GOT3 (cell line): ENCODE measurements at places on chromosomes 7 and 10.

GRCh38 chr7:150992833-150993302 is 2.1 kb downstream of the NOS3 start:
- no peak for DNase-seq

DNA sequence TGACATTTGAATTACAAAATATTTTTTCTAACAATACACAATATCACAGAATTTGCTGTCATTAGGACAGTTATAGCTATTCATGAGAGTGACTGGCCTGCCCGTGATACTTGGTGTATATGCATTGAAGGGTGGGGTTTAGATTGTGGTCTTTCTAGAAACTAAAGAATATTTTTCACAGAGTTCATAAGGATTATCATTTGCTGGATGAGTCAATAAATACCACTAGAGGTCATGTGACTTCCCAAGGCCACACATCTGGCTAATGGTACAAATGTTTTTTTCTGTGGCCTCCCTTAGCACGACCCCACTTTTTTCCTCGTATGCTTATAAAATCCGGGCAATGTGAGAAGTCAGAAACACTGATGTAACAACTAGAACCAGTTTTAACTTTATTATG is 5.2 kb downstream of the OPTN start:
- no peak for DNase-seq

DNA sequence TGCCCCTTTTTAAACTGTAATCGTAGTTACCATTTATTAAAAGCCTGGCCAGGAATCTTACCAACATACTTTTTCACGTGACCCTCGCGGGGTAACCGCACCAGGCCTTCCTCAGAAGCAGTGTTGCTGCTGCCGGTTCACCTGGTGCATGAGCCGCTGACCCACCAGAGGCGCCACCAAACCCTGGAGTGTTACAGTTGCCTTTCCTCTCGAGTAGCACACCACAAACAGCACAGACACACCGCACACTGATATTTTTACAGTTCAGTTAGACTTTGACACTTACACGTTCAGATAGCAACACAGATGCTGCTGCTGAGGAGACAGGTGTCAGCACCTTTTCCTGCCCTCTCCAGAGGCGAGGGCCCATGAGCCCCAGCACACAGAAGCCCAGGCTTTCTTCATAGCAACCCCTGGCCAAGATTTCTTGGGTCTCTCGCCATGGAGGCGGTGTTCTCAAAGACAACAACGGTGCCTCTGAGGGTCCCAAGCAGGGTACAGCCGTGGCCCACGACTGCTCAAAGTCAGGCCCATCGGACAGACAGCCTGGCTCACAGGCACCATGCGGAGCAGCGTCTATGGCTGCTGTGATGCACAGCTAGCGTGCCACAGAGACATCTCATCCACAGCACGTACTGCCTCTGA is 123.1 kb downstream of the DIP2C start:
- DNase-seq: no peak

DNA sequence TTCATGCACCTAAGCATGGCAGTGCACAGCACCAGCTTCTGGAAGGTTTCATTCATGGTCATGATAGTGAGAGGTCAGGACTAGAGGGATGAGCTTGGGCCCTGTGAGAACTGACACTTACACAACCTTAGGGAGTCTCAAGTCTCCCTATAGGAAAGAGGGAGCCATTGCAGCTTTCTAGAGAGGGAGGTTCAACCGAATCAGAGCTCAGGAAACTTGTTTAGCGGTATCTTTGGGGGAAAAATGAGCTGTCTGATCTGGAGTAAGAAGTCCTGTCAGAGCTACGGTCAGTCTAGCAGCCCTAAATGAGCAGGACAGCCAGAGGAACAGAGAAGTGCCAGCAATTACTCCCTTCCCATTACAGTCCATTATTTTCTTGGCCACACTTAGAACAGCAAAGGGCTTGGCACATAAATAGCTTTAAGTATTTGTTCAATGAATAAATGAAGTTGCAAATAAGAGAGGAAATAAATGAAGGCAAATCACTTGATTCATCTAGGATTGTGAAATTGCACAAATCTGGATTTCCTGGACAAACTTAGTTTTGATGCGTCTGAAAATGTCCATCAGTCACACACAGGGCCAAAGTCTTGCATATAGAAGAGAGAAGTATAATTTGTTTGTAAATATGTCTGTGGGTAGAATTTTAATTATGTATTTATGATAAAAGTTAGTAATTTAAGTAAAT is 262.0 kb downstream of the GLI3 start:
- DNase-seq: no peak

- DNase-seq: no peak
Measured at GRCh38 chr10:19638896-19639233, 177.4 kb upstream of the PLXDC2 start.

DNA sequence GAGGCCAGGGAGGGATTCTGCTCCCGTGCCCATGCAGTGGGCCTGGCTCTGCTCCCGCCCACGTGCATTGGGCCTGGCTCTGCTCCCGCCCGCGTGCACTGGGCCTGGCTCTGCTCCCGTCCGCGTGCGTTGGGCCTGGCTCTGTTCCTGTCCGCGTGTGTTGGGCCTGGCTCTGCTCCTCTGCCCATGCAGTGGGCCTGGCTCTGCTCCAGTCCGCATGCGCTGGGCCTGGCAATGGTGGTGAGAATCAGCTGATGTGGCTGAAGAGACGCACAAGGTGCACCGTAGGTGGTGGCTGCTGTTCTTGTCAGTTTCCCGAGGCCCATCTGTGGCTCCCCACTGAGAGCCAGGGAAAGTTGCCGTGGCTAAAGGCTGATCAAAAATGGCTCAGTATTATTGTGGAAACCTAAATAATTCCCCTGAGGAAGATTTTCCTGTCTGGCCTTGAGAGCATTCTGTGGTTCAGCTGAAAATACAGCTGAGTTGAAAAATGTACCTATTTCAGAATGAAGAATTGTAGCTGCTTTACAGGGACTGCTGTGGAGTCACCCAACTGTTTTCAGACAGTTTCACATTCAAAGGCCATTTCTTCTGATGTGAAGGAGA is 572.4 kb downstream of the GLRX3 start:
- DNase-seq: no peak

DNA sequence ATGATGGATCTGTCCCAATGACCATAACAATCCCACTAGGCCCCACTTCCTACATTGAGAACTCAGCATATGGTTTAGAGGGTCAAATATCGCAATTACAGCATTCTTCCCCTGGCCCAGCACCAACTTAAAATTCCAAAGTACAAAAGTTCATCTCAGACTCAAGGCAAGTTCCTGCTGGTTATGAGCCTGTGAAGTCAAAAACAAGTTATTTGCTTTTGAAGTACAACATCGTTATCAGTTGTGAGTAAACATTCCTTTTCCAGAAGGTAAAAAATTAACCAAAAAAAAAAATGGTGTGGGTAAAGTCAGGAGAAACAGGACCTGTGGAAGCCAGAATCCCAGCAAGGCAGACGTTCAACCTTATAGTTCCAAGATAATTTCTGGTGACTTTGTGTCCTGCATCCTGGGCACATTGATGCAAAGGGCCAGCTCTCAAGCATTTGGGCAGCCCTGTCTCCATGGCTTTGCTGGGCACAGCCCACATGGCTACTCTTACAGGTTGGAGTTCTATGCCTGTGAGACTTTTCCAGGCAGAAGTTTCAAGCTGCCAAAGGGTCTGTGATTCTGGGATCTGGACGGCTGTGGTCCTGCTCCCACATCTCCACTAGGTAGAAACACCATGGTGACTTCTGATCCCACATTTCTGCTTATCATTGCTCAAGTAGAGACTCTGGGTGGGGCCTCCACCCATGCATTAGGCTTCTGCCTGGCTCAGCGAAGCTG is 37.5 kb downstream of the AKR1C8 start:
- DNase-seq: no peak

- DNase-seq: no peak
Measured at GRCh38 chr10:74995806-74996205, 115.7 kb upstream of the SAMD8 start.

- no peak for DNase-seq
Measured at GRCh38 chr7:44922351-44922694, 37.0 kb upstream of the PURB start.

GRCh38 chr10:15801641-15802040 is 58.7 kb downstream of the MINDY3 start:
- DNase-seq: no peak

- DNase-seq: no peak
Measured at GRCh38 chr10:126910798-126911197, 5.6 kb downstream of the DOCK1 start.

GRCh38 chr7:44267719-44268421 is 57.5 kb downstream of the CAMK2B start:
- DNase-seq: no peak

DNA sequence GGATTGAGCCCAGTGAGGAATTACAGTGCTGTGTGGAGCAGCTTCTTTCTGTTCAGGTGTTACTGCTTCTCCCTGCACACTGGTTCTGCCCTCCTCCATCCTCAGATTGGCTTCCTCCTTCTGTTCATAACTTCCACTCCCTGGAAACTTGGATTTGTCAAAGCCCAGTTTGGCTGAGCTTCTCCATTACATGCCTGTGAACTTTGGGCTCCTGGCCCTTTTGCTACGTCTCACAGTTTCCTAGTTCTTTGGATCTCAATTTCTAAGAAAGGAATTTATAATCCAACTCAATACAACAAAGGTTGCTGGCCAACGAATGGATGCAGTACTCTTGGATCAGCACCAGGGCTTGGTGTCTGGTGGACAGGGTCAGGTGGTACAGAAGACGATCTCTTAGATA is 318.1 kb downstream of the RPS24 start:
- DNase-seq: no peak

DNA sequence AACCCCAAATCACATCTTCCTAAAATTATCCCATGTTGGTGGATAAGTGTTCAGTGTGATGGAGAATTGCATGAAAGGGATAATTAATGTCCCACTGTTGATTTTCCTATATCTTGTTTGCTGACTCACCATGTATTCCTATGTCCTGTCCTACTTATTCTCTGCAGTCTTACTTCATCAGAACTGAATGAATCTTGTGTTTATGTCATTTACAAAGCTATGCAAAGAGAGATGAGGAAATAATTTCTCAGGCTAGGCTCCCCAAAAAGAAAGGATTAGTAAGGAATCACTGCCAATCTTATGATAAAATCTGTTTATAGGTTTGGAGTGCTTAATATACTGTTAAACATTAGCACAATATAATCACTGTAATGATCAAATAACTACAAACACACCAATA is 360.8 kb downstream of the CRPPA start:
- no peak for DNase-seq

DNA sequence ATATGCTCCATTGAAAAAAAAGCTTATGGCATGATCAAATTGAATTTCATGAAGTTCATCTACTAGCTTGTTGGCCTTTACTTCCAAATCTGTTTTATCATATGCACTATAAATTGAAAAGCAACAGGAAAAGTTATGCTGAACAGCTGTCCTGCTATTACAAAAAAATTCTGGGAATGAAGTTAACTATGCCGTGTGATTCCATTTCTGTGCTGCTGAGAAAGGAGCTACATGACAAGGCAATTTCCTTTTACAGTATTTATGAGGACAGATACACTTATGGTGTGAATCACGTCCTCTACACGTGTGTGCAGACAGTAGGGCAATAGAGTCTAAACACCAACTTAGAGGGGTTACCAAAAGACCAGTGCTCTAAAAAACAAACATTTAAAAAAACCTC is 426.5 kb upstream of the AKR1E2 start:
- no peak for DNase-seq

DNA sequence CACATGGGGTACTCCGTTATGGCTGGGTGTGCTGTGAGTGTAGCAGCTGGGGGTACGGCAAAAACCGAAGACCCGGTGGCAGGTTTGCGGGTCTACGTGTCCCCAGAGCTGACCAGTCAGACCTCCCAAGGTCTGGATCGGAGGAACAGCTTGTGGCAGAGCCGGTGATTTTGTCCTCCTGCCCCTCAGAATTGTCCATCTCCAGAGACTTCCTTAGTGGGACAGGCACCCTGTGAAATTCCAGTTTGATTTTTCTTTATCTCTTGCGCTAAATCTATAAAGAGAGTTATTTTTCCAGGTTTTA is 1.0 kb downstream of the EIF3B start:
- no peak for DNase-seq

DNA sequence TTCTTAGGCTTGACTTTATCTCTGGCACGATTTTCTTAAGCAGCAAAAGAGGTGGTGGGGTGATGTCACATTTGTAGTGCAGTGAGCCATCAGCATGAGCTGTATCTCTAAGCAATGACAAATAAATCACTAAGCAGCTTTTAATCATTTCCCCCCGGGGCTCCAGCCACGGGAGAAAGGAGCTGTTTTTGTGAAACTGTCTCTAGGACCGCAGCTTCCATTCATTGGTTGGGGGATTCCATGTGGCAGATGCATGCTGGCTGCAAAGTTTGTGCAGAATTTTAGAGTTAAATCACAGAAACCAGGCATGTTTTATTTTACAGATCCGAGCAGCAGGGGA is 464 bp downstream of the KIAA1217 start:
- no peak for DNase-seq

DNA sequence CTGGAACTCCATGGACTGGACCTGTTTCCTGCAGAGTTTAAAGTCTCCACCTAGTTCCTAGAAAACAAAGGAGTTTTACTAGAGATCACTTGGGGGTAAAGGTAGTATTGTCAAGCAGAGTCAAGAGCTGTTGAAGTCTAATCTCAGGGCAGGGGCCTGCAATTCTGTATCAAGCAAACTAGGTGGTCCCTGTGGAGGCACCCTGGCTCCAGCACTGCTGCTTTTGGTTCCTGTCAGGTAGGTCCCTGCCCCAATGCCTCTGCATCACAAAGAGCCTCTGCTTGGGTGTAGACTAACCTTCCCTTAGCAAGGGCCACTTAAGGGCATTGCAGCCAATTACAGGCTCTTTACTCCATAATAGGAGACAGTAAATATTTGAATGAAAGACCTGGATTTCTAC is 22.5 kb downstream of the ZSCAN25 start:
- no peak for DNase-seq

GRCh38 chr10:15703151-15703880 is 16.4 kb downstream of the ITGA8 start:
- DNase-seq: no peak

DNA sequence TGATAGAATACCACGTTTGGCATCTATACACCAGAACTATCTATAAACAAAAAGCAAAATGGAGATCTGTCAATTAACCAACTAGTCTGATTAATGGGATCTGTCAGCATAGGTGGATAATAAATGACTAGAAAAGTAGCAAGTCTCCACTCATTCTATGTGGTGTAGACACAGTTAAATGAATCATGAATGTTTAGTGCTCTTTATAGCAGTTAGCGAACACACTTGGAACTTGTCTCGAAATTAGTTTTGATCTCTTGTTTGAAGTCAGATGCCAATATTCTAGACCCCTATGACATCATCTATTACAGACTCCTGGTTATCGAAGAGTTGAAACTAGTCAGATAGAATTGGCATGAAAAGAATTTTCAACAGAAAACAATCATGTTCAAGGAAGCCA is 259.7 kb downstream of the AHR start:
- no peak for DNase-seq

- DNase-seq: no peak
Measured at GRCh38 chr7:87598234-87599009, 2.3 kb downstream of the ABCB1 start.

- DNase-seq: no peak
Measured at GRCh38 chr7:50475340-50475739, 25.2 kb upstream of the FIGNL1 start.
